ENCODE measurements at places on chromosomes 7 and 10.
A peak's percentile ranks its signal among the peaks of the same experiment; 100 is the strongest.

- no peak for DNase-seq
Observed at GRCh38 chr10:28139138-28139537, 140.3 kb upstream of the ODAD2 start.

DNA sequence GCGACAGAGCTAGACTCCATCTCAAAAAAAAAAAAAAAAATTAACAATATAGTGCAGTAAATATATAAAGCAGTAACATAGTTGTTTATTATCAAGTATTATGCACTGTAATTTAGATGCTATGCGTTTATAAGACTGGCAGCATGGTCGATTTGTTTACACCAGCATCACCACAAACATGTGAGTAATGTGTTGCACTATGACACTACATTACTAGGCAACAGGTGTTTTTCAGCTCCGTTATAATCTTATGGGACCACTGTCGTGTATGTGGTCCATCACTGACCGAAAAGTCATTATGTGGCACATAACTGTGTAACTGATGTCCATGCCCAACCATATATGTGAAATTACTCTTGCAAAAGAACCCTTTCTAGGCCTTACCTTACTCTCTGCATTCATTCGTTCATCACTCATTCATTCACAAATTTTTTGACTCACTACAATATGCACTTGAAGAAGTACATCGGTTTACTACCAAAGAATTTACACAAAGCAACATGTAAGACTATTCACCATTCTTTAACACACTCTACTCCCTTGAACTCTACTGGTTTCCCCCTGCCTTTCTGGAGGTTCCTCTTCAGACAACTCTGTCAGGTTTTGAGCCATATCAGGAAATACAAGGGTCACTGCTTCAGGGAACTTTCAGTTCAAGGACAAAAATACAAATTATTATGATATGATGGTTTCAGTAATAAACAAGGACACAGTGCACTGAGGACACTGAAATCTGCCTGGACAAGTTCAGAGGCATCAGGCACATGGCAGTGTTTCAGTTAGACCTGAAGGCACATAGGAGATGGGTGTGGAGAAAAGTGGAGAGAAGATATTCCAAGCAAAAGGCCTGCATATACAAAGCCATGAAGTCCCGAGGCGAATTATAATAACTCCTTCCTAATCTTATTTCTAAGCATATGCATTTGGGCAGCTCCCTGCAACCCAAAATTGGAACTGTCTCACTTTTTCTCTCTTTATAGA is 17.4 kb downstream of the ITGB1 start:
- DNase-seq = no peak

- peak; percentile 66 for DNase-seq
Observed at GRCh38 chr10:18607503-18608378, 43.6 kb downstream of the NSUN6 start.

DNA sequence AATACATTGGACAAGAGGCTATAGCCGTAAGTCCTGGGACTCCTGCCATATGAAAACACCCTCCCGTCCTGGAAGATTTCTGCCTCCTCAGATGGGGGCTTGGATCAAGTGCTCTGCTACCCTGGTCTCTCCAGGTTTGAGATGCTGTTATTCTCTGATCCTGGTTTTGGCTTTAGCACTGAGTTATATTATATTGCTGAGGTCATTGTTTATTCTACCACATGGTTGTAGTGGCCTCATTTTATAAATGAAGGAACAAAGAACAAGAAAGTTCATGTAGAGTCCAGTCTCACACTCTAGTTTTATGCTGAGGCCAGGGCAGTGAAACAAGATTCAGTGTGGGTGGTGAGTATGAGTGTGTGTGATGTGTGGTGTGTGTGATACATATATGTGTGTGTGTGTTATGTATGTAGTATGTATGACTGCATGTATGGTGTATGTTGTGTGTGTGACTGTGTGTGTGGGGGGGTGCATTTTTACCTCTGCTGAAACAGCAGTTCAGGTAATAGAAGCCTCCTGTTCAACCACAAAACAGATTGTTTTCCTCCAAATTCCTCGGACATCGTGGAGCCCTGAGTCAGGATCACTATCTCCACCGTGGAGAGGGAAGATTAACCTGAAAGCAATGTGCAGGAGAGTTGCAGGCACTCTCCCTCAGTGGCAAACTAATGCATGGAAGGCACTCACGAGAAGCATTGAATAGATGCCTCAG is 80.7 kb downstream of the C7orf25 start:
- no peak for DNase-seq

DNA sequence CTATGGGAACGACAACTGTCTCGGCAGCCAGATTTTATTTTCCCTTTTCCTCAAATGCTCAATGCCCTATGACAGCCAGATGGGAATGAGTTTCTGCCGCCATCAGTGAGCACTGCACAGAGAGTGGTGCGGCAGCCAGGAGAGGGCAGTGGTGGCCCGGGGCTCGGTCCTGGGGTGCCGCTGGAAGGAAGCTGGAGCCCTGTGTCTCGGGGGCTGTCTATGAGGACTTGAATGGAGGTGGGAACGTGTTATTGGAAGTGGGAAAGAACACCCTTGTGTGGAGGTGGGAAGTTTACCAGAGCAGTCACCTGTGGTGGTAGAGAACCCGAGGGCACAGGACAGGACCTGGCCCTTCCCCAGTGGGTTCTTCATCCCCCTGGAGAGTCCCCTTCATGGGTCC is 35.8 kb downstream of the JAKMIP3 start:
- no peak for DNase-seq

- no peak for DNase-seq
Observed at GRCh38 chr7:26328498-26329390, 37.1 kb downstream of the SNX10 start.
